Stimulated activated CD4-positive, alpha-beta T cell treated with anti-CD3 and anti-CD28 coated beads, Interleukin-1b, Interleukin-23, amount 100 ng/mL, for 1 hour (primary cell): ENCODE measurements at places on chromosomes 3 and 15.

DNA sequence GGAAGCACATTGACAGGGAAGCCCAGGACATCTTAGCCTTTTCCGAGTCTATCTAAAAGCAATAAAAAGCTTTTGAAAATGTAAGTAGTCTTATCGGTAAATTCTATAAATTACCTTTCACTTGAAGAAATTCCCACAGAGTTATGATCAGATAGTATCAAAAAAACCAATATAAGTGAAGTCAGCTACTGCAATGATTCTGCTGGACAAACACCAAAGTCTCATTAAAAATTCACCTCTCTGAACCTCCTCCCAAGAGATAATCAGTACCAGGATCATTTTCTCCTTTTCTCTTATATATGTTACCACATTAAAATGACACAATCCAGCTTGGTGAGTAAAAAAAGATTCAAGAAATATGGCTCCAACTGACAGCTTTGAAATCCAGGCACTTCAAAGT is 69.2 kb downstream of the FRMD5 start:
- no peak for DNase-seq

DNA sequence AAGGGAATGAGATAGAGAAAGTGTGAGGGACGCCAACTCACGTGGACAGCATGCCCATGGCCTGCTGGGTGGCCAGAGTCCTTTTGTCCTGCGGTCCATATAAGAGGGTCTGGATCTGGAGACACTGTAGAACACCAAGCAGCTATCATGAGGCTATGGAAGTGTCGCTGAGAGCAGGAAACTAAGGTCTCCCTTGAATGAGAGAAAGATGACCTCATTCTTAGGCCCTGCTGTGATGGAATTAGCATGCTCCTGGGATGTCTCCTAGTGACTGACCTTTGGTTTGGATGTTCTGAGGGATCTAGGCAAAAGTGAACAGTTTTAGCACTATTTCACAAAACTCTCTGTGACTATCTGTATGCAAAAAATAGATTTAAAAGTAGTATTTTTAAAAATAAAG is 34.4 kb downstream of the SYNM start:
- DNase-seq = no peak

DNA sequence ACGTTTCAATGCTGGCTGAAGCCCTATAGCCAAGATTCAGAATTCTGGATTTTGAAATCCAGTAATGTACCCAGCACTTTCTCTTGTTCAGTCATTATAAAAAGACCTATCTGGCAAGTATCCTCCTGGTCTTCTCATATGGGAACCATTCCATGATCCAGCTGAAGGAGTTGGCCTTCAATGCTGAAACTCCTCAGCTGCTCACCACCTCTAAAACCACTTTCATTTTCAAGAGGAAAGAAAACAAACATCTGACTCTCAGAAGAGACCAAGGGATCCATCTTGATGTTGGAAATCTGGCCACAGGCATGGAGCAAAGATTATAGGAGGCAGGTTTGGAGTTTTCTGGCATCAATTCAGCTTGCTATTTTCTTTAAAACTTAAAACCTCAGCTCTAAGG is 235.4 kb downstream of the FMN1 start:
- no peak for DNase-seq

GRCh38 chr15:79629687-79630086 is 197.6 kb downstream of the MINAR1 start:
- DNase-seq = no peak

- no peak for DNase-seq
Measured at GRCh38 chr3:172074032-172074431, 34.7 kb downstream of the FNDC3B start.

DNA sequence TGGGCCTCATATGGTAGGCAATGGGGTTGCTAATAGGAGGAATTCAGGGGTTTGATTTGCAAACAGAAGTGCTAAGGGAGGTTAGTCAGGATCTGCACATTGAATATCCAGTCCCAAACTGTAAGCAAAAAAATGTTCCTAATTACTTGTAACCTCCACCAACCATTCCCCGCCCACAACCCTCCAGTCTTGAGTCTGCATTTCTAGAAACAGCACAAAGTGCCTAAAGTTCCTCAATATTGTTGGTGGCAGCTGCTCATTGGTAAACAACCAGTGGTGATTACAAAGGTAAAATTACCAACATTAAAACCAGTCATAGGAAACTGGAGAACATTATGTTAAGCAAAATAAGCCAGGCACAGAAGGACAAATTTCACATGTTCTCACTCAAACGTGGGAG is 18.9 kb downstream of the HDC start:
- DNase-seq = no peak

- no peak for DNase-seq
Measured at GRCh38 chr15:67781907-67782690, 43.2 kb upstream of the SKOR1 start.
